ENCODE measurements at places on chromosomes 3 and 15.
A peak's percentile ranks its signal among the peaks of the same experiment; 100 is the strongest.

- DNase-seq: no peak
Measured at GRCh38 chr3:2352134-2352762, 253.6 kb downstream of the CNTN4 start.

DNA sequence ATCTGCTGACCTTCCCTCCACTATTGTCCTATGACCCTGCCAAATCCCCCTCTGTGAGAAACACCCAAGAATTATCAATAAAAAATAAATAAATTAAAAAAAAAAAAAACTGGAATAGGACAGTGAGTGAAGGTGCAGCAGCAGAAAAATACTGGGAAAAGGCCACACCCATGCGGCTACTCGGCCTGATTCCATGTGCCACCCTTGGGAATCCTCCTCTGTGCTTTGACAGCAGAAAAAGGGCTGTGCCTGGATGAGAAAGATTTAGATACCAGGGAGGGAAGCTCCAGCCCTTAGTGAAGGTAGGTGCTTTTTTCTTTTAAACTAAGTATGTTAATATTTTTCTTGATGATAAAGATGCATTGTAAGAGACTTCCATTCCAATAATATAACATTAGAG is 107.8 kb downstream of the CTNNB1 start:
- DNase-seq: no peak

DNA sequence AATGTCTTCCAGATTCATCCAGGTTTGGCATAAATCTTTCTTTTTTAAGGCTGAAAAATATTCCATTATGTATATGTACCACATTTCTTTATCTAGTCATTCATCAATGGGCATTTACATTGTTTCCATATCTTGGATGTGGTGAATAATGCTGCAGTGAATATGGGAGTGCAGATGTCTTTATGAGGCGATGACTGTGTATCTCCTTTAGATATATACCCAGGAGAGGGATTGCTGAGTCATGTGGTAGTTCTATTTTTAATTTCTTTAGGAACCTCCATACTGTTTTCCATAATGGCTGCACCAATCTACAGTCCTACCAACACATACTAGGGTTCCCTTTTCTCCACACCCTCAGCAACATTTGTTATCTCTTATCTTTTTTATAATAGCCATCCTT is 96.3 kb downstream of the LRRC28 start:
- no peak for DNase-seq

- DNase-seq: no peak
Measured at GRCh38 chr3:161142486-161142885, 37.3 kb upstream of the B3GALNT1 start.

DNA sequence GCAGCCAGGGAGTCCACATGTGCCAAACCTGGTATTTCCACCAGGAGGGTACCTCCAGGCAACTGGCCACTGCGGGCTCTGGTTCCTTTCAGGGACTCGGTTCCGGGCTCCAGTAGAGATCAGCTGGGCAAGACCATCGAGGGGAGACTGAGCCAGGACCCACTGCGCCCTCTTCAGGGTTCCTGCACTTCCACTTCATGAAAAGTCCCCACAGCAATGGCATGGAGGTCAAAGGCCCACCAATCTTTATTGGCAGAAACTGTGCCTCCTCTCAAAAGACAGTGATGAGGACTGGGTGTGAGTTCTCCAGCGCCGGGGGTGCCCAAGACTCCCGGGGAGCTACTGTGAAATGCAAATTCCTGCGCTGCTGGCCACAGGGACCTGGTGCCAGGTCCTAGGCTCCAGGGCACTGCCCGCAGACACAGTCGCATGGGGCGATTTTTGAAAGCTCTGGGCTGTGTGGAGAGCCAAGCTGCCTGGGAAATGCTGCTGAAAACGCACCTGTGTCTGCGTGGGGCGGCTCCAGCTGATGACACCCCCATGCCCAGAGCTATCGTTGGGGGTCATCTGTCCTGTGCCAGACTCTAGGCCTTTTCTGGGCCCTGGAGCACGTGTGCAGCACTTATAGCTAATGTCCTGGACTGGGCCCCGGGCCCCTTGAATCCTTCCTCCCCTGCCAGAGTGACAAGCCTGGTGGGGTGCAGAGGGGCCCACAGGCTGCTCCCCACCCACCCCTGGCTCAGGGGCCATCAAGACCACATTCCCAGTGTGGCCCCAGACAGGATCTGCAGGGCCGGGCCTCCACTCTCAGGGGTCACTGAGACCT is 144.0 kb downstream of the NSMCE3 start:
- DNase-seq: no peak

DNA sequence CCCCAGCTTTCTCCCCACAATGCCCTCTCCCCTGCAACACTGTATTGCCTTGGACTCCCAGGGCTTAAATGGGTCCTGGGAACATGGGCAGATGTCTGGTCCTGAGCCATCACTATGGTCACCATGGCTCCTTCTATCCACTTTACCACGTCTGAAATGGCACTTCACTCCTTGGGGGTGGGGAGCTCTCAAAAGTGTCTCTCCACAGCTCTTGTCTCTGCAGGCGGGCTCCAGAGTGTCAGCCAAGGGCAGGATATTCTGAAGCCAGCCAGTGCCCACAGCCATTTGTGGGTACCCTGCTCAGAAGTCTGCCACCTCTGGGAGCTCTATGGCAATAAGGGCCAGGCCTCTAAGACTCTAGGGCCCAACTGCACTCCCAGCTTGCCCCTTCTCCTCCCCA is 163.9 kb downstream of the PPM1L start:
- peak; percentile 40 for DNase-seq

All from NCI-H1092 (cell line).